ENCODE measurements at places on chromosomes 7 and 10.

DNA sequence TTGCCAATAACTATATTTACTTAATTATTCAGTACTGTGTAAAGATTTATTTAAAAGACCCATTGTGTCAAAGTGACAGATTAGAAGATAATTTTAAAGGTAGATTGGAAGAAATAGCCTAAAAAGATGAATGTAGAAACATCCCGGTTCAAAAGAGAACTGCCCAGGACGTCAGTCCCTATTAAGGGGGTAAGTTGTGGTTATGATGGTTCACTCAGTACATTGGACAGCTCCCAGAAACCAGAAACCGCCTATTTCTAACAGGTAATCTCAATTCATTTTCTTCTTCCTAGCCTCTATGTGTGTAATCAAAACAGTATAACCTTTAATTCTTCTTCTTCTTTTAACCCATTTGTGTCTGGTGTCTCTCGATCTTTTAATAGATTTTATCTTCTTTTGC is 1.5 kb upstream of the FERD3L start:
- peak; percentile 62 for DNase-seq

DNA sequence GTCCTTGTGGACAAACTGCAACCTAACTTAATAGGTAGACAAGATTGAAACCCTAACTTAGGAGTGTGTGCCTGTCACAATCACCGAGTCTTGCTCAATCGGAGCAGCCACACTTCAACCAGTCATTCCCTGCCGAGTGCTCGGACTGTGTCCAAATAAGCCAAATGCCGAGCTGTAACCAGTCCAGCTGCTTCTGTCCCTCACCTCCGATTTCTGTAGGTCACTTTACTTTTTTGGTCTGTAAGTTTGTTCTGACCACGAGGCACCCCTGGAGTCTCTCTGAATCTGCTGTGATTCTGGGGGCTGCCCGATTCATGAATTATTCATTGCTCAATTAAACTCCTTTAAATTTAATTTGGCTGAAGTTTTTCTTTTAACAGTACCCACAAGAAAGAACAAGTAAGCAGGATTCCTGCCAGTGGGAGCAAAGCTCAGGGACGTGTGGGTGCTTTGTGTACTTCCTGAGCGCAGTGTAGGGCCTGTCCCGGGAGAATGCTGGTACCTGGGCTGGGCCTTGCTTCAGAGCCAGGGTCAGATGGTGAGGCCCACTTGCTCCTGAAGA is 140.1 kb downstream of the ACTR3B start:
- no peak for DNase-seq

DNA sequence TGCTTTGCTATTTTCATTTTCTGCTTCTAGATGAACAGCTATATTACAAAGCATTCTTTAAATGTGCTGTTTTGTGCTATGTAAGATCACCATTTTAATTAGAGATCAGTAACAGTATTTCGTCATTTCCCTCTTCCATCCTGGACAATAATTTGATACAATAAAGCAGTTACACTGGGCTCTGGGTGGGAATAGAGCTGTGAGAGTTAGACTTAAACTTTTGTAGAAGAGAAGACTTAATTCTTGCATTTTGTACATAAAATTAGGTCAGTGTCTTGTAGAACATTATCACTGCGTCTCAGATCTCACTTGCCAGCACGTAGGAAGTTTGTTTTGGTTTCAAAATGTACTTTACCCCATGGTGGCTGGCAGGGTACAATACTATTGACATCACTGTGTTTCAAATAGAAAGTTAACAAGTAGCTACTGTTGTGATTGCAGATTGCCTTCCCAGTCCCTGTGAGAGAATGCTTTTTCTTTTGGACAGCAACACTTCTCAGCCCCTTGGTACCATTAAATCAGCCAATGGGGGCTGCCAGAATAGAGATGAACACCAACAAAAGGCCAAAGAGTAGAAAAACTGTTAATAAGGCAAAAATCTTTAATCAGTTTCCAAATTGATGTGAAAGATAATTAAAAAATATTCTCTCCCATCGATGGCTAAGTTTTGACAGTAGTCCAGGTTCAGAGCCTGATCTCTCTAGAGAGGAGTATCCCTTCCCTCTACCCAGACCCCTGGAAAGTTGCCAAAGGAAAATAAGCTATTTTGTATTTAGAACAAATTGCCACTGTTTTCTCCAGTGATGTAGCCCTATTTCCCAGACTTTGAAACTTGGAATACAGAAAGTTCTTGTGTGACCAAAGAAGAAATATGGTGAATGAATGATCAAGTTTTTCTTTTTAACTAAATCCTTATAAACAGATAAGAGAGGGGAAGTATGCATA is 35.1 kb downstream of the SMNDC1 start:
- peak; percentile 22 for DNase-seq

DNA sequence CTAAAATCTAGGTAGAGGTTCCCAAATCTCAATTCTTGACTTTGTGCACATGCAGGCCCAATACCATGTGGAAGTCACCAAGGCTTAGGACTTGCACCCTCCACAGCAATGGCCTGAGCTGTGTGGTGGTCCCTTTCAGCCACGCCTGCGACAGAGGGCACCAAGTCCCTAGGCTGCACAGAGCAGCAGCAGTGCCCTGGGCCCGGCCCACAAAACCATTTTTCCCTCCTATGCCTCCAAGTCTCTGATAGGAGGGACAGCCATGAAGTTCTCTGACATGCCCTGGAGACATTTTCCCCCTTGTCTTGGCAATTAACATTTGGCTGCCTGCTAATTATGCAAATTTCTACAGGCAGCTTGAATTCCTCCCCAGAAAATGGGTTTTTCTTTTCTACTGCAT is 375.5 kb downstream of the SORCS1 start:
- DNase-seq: no peak

- DNase-seq: no peak
Measured at GRCh38 chr7:1635401-1635800, 34.7 kb upstream of the ELFN1 start.

GRCh38 chr10:101142533-101143344 is 11.6 kb downstream of the TLX1 start:
- no peak for DNase-seq

DNA sequence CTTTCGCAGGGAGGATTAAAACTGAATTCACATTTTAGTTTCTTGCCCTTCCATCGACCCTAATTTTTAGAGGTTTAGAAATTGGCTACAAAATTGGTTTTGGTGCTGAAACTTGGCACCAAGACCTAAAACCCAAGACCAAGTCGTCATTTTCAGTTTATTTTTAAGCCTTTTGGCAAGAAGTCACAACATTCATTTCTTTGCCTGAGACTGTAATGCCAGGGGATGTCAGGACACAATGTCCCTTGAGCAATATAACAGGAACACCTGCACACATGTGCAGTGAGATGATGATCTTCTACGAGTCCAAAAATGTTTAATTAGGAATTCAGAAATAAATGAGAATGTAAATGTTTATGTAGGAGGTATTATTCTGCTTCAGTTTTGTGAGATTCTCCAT is 335.4 kb upstream of the ANKRD30A start:
- no peak for DNase-seq

DNA sequence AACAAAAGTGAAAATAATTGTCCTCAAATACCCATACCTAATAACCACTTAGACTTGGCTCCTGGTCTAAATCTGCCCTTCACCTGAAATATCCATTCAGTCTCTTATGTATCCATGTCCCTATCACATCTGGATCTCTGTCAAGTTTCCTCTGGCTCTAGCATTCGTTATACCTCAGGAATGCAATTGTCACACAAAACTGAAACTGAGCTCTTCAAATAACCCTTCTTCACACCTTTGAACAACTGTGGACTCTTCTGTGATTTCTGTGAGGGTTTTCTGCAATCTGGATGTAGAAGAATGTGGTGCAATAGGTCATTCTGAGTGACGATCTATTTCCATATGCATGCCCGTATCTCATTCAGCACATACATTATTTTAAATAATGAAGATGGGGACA is 53.5 kb upstream of the FGL2 start:
- no peak for DNase-seq
